ENCODE measurements at places on chromosomes 7 and 10.

GRCh38 chr7:12258074-12258473, 47.0 kb downstream of the TMEM106B start:
- no peak for DNase-seq

- peak; percentile 23 for DNase-seq
These were observed 19.7 kb upstream of the CCSER2 start for GRCh38 chr10:84308481-84309304.

GRCh38 chr7:130090745-130091532, 20.6 kb downstream of the KLHDC10 start:
- DNase-seq = no peak

- DNase-seq = no peak
These were observed 221.5 kb downstream of the SUGCT start for GRCh38 chr7:40356312-40356711.

GRCh38 chr10:70934701-70935100, 46.3 kb upstream of the PCBD1 start:
- no peak for DNase-seq

GRCh38 chr10:3898821-3899220, 113.8 kb upstream of the KLF6 start:
- no peak for DNase-seq

DNA sequence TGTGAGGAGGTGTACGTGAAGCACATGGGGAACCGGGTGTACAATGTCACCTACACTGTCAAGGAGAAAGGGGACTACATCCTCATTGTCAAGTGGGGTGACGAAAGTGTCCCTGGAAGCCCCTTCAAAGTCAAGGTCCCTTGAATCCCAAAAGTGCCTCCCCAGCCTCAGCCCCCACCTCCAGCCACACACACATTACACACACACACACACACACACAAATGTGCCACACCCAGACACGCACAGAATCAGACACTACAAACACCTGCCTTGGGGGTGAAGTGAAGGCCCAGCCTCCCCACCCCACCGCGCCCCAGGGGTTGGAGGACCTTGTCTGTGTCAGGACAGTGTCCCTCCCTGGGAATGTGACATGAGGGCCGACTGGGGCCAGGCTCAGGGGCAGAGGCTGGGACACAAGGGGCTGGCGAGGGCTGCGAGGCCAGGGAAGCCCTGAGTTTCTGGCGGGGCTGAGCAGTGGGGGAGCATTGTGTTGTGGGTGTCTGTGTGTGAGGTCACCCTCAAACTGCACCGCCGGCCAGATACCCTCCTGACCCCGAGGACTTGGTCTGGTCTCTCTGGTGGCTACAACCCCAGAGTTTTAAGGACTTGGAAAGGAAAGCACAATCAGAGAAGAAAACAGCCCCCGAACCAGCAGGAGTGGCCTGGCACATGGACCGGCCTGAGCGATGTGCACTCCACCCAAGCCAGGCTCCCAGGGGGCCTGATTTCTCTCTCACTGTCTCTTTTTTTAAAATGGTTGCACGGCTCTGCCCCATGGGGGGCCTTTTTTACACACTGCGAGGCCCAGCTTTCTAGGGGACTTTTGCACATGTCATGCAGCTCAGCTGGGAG, 4.0 kb upstream of the ATP6V1F start:
- DNase-seq = no peak

- DNase-seq = no peak
These were observed 129.3 kb upstream of the BET1 start for GRCh38 chr7:94133460-94133859.

DNA sequence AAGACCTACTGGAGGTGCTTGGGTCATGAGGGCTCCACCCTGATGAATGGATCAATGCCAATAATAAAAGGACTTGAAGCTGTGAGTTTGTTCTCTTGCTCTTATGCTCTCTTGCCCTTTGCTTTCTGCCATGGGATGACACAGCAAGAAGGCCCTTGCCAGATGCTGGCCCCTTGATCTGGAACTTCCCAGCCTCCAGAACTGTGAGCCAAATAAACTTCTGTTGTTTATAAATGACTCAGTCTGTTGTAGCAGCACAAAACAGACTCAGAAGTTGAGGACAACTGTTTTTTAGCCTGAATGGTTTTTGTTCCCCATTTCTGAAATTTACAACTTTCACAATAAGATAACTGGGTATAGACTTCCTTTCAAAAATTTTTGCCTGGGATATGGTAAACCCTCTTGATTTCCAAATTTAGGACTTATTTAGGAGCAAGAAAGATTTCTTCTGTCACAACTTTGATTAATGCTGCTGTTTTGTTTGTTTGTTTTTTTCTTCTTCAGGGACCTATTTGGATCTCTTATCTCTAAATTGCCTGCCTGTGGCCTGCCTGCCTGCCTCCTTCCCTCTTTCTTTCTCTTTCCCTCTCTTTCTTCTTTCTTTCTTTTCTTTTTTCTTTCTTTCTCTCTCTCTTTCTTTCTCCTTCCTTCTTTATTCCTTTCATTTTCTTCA, 12.1 kb downstream of the ENTPD1 start:
- DNase-seq = no peak

DNA sequence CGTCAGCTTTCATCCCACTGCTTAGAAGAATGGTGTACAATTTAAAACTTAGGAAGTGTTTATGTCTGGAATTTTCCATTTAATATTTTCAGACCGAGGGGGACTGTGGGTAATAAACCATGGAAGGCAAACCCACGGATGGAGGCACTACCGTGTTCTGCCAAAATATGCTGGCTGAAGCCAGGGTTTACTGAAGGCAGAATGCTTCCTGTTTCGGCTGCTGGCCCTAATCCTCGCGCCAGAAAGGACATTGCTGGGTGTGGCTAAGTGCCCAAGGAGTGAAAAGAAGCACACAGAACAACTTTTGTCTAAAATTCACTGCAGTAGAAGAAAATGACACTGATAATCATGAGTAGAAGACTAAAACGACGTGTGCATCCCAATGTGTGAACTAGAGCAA, 32.3 kb downstream of the PITRM1 start:
- DNase-seq = no peak

DNA sequence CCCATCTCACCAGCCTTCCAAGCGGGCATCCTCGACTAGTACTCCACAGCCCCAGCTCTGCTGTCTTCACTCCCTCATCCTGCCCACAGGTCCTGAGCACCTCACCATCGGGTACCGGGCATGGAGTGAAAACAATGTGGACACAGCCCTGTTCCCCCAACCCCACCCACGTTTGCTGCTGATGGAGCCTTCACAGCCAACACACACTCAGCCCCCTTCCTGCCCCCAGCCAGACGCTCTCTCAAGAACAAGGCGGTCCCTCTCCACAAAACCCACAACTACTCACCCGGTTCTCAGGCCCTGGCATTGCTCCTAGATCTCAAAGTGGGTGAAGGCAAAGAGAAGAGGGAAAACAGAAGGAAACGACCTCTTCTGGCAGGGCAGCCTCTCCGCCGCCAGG, 56.1 kb downstream of the SLIT1 start:
- no peak for DNase-seq

- peak; percentile 26 for DNase-seq
These were observed 828 bp downstream of the BNIP3 start for GRCh38 chr10:131980761-131981428.

GRCh38 chr10:24622781-24623301, 100.8 kb downstream of the ARHGAP21 start:
- no peak for DNase-seq

- no peak for DNase-seq
These were observed 80.6 kb downstream of the DGKB start for GRCh38 chr7:14821757-14822480.

GRCh38 chr7:116957874-116958273, 4.6 kb downstream of the ST7 start:
- DNase-seq = no peak

DNA sequence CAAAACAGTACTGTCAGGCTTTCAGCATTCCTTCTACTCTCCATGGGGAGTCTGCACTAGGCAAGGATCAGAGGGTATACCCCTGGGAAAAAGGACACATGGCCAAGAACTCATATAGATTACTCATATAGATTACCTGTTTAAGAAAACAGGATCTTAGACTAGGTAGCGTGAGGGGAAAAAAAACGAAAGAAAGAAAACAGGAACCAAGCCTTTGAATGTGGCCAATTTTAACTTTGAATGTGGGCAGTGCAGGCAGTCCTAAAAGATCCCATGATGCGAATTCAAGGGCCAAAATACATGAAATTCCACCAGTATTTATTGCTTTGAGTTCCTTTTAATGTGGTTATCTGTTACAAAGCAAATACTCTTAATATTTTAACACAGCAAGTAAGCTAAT, 108.6 kb upstream of the TAC1 start:
- DNase-seq = no peak

GRCh38 chr7:121494516-121494915, 98.4 kb upstream of the FAM3C start:
- DNase-seq = no peak

GRCh38 chr7:157309988-157310668, 26.7 kb upstream of the DNAJB6 start:
- DNase-seq = no peak

- no peak for DNase-seq
These were observed 140.1 kb upstream of the ZNF92 start for GRCh38 chr7:65233409-65234034.

GRCh38 chr10:4834898-4835405, 8.9 kb downstream of the AKR1E2 start:
- no peak for DNase-seq

DNA sequence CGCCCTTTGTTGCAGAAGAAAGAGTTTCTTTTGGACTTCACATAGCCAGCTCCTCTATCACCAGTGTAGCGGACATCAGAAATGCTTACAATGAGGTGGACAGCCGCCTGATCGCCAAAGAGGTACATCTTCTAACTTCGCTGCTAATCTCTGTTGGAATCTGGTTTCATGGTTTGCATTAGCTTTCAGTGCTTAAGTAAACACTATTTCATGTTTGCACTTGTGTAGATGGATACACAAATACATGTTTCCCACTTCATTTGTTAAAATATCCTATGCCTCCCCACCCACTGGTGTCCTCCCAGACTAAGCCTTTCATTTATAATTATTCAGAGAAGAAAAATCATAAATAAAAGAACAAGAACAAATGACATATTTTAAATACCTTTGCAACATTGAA, 103.9 kb downstream of the WDFY4 start:
- no peak for DNase-seq

DNA sequence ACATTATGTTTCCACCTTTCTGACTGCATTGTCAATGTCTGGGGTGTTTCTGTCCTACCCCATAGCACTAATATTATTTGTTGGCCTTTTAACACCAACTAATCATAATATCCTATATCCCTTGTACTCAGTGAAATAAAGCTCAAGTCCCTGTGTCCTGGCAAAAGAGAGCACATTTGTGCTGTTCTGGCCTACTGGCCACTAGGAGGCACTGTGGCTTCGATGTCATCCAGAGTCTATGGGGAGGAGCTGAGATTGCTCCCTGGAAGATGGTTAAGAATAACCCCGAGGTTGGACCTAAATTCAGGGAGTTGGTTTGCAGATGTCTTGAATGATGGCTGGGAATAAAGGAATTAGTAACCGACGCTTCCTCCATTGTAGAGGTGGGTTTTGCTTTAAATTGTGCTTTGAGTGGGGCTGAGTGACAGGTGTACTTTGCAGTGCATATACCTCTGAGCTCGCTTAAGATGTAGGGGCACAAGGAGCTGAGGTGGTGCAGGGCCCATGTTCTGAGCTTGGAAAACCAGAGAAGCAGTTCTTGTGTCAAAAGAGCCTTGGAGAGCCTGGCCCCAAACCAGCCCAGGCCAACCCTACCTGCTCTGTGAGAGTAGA, 191.2 kb upstream of the PRSS1 start:
- DNase-seq = peak; percentile 46

DNA sequence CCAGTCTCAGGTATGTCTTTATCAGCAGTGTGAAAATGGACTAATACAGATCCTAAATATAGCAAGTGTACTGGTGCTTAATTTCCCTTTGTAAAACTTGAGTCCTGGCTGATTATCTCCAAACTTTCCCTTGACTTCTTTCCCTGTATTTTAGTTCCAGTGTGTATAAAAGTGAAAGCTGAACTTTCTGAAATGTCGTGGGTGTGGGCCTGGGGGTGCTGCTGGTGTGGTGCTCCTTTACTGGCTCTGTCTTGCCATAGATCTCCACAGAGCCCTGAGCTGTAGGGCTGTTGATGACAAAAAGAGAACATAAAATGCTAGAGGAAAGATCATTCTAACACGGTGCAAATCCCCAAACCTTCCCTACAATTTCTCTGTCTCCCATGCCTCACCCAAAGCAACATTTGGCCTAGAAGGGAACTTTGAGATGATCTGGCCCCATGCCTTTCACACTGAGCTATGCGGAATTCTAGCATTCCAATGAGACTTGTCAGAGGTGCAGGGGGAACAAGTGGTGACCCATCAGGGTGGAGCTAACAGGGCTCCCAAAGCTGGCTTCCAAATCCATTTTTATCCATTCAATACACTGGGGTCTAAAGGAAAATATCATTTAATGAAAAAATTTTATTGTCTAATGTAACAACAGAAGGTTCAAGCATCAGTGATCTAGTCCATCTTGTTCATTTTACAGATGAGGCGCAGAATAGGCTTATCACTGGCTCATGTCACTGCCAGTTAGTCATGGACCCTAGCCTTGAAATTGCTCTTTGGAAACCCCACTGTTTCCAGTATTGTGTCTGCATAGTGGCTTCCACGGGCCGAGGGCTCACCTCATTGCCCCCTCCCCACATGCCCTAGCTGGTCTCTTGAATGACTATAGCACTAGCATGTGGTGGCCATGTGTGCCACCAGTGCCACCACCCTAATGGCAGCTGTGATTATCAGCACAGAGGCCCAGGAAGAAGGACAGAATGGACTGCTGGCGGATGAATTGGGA, 1000.9 kb downstream of the LRMDA start:
- DNase-seq = no peak

DNA sequence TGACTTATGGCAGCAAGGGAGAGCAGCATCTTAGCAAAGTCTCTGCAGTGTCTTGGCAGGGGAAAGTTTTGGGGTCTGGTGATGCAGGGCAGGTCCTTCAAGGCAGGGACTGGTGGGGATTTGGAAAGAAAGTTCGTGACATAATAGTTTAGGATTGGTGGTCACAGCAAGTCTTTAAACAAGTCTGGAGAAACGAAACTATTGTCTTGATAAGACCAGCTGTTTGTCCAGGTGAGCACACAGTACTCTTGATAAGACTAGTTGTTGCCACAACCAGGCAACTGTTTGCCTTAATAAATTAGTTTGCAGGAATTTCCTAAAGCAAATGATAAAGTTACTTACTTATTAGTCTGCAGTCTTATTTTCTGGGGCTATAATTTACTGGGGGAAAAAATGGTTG, 136.1 kb downstream of the AKR1D1 start:
- no peak for DNase-seq

GRCh38 chr7:129170441-129171021, 17.9 kb upstream of the SMO start:
- no peak for DNase-seq

DNA sequence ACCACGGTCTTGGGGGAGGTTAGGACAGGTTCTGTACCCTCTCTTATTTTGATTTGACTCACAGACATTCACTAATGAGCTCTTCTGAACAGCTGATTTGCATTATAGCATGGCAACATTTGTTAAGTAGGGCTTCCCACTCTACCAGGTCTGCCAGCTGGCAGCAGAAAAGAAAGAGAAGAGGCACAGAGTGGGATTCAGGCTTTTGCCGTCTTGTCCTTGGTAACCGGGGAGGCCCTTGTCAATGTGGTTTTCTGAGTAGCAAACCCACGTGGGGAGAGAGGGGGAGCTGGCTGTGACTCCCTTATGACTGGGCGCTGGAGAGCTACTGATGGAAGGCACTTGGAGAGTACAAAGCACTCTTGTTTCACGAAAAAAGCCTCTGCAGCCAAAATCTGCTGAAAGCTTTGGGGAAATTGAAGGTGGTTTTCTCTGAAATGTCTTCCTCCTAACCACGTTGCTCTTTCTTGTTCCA, 355.3 kb upstream of the GALNT17 start:
- DNase-seq = no peak

- no peak for DNase-seq
These were observed 51.5 kb downstream of the RSU1 start for GRCh38 chr10:16765509-16766375.
